ENCODE measurements at places on chromosomes 12 and 14. TPM values are rescaled to one million over a fixed set of nuclear protein-coding genes. Genes with fewer than 3 reads are reported as not detected.
A peak's percentile ranks its signal among the peaks of the same experiment; 100 is the strongest.

The A2ML1 gene
- under 0.01 TPM for total RNA-seq

DNA sequence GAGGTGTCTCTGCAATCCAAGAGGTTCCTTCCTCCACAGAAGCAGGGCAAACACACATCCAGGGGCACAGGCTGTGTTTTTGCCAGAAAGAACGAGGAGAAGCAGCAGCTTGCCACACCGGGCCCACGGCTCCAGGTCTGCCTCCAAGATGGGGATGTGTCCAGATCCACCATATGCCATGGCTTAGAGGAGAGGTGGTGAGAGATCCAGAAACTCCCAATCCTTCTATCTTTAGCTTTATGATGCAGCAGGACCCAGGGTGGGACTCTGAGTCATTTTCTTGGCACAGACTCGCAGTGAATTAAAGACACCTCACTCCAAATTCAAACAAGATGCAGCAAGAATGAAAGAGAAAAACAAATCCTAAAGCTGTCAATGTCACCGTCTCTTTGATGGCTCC, 481.4 kb upstream of the TMEM132C start:
- peak; percentile 80 for DNase-seq

GRCh38 chr12:122725452-122726079, 5.1 kb downstream of the HCAR1 start:
- DNase-seq: no peak

DNA sequence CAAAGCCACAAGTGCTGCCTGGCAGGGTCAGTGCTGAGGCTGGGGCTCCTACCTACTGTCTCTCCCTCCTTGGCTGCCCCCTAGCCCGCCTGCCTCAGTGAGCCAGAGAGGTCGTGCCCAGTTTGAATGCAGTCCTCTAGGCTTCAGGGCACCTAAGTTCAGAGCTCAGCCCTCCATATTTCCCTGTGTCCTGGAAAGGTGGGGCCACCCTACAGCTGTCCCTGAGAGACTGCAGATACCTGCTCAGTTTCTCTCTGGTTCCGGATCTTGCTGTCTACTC, 142.6 kb downstream of the CALM1 start:
- DNase-seq: peak; percentile 52

- DNase-seq: no peak
These were observed 6.6 kb upstream of the PPM1A start for GRCh38 chr14:60242429-60242828.

The TAS2R31 gene
- total RNA-seq: 9.7 TPM

DNA sequence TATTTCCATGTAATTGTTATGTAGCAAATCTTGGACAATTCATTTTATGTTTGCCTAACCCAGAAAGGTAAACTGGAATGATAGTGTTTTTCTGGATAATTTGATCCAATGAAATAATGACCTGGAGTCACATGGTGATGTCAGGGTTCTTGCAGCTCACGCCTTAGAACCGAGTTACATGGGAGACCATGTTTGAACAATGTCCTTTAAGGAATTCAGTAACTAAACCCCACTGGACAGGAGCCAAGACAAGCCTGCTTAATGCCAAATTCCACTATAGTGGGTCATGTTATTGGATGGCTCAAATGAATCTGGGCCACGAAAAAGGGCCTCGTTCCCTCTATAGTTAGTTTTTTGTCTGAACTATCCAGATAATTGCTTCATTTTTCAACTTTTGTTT, 255.8 kb upstream of the HMGA2 start:
- peak; percentile 57 for DNase-seq

DNA sequence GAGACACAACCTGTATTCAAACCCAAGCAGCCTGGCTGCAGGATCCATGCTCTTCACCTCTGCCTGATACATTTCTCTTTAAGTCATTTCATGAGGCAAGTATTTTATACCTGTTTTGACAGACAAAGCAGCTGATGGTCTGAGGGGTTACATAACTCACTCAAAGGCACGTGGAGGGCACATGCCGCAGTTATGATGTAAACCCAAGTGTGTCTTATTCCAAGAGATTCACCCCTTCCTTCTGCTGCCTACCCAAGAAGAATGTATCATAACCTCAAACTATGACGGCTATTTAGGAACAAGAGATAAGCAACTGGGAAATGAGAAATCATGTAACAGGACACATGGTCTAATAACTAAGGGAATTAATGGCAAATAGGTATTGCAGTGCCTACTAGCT, 329.8 kb upstream of the TMPO start:
- DNase-seq: no peak

- DNase-seq: no peak
These were observed 351.0 kb downstream of the NAV3 start for GRCh38 chr12:78181544-78182162.

- no peak for DNase-seq
These were observed 20.5 kb downstream of the WBP11 start for GRCh38 chr12:14782756-14783155.

GRCh38 chr12:51591016-51591901, at the start of gene SCN8A:
TSS of gene SCN8A (plus strand) at chr12:51591233. CDS start at chr12:51662818, 71,585 bp downstream.
- DNase-seq: peak; percentile 94

GRCh38 chr12:9751204-9752144, 9.2 kb downstream of the CD69 start:
- DNase-seq: no peak

GRCh38 chr12:906062-906585, 43.4 kb downstream of the RAD52 start:
- no peak for DNase-seq

The TMEM121 gene
- 2.7 TPM for total RNA-seq

- DNase-seq: peak; percentile 93
These were observed 14.0 kb upstream of the HPD start for GRCh38 chr12:121872546-121873215.

GRCh38 chr12:108193917-108194316, 64.8 kb downstream of the WSCD2 start:
- DNase-seq: peak; percentile 94

GRCh38 chr12:47818467-47819137, 1.1 kb downstream of the HDAC7 start:
- peak; percentile 97 for DNase-seq

GRCh38 chr12:114764510-114764909, 80.5 kb upstream of the TBX3 start:
- no peak for DNase-seq

The SERPINA1 gene
- total RNA-seq: 0.29 TPM

DNA sequence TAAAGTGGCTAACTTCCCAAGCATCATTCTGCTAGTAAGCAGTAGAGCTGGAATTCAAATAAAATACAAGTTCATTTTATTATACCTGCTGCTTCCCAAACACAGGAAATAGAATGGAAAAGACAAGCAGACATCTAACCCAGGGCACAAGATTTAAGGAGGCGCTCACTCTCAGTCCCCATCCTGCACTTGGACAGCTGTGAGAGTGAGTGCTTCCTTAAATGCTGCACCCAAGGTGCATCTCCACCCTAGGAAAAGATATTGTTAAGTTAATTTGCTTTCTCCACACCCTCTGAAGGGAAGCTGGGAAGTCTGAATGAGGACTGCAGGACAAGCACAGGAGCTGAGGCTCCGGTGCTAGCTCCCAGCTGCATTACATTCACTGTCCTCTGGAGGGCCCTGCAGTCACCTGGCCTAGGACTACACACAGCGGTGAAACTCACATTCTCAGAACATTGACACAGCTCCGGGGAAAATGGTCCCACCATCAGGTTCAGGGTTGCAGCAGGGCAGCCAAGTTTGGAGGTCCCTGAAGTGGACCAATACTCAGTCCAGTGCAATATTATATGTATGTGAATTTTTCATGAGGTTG, 14.2 kb downstream of the HEBP1 start:
- no peak for DNase-seq

GRCh38 chr14:91170504-91171121, 56.7 kb downstream of the DGLUCY start:
- no peak for DNase-seq

- DNase-seq: no peak
These were observed 228.9 kb upstream of the PRKD1 start for GRCh38 chr14:30156571-30156970.

DNA sequence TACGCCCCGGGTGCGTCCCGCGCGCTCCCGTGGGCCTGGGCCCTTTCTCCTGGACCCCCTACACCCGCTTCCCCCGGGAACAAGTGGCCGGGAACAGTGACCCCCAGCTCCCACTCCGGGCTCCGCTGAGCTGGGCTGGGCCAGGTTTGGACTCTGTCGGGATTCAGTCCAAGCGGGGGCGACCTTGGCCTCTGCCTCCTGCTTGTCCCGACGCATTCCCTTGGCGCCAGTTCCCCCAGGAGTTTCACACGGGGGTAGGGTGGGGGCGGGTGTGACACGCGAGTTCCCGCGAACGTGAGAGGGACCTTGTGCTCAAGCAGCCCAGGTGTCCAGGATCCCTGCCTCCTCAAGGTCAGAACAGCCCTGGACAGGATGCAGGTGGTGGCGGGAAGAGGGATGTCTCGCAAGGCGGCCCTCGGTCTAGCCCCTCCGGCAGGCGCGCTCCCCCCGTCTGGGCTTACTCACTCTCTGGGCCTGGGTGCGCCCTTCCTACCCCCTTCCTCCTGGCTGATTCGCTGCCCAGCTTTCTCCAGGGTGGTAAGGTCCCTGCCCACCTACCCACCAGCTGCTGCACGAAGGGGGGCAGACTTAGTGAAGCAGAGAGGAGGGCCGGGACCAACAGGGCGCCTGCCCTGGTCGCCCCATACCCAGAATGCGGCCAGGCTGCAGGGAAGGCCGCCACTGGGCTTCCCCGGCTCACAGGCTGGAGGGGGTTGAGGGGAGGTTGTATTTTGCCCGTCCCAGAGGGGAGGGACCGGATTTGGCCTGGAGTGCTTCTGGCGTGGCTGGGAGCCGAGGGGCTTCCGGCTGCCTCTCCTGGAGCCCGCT, 862 bp downstream of the CRIP2 start:
- DNase-seq: peak; percentile 99

The CLEC6A gene
- total RNA-seq: not detected

The MON2 gene
- 69.8 TPM for total RNA-seq

DNA sequence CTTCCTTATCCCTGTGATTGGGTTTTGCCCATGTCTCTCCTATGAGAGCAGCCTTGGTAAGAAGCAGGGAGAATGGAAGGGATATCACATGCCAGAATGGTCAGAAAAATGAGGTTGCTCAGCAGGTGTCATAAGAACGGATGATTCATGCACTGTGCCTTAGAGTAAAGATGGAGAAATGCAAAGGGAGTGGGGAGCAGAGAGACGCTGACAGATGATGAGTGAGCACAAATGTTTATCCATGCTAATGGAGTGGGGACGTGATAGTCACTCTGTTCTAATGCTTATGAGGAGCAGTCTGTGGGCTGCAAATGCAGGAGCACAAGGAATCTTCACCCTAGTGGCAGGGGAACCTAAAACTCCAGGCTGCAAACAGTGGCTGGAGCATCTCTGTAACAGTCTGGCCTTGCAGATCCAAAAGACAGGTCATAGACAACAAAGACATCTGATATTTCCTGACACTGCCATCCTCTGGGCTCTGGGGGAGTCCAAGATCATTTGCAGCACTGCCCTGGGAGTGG, 243.2 kb downstream of the CACNA1C start:
- DNase-seq: peak; percentile 61

DNA sequence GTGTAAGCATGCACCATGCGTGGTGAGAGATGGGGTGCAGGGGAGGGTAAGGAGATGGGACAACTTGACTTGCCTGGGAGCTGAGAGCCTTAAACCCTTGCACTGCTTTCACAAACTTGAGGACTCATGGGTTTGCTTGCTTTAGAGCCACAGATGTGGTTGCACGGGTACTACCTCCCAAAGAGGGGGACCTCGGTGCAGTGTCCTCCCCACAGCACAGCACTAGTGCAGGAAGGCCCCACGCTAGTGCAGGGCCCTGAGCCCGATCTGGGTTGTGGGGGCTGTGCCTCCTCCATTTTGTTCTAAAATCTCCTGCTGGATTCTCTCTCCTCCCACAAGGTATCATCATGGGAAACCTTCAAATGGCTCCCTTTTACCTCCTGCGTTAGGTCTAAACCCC, 11.2 kb downstream of the KRT72 start:
- DNase-seq: no peak

The BEGAIN gene
- not detected for total RNA-seq

The ZBTB25 gene
- 10.6 TPM for total RNA-seq

DNA sequence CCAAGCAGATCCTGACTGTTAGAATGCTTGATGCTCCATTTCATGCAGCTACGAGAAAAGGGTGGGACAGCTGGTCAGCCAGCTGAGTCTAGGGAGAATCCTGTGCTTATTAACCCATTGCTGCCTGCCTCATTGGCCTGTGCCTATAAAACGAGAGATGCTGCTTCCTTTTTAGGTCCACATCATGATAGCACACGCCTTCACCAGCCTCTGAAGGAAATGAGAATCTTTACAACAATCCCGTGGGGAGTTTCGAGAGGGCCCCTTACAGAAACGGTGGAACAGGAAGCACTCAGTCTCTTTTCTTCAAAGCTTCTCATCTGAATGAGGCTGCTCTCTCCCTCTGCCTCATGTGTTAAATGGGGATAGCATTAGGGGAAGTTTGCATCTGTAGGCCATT, 147.3 kb upstream of the RFLNA start:
- DNase-seq: no peak

DNA sequence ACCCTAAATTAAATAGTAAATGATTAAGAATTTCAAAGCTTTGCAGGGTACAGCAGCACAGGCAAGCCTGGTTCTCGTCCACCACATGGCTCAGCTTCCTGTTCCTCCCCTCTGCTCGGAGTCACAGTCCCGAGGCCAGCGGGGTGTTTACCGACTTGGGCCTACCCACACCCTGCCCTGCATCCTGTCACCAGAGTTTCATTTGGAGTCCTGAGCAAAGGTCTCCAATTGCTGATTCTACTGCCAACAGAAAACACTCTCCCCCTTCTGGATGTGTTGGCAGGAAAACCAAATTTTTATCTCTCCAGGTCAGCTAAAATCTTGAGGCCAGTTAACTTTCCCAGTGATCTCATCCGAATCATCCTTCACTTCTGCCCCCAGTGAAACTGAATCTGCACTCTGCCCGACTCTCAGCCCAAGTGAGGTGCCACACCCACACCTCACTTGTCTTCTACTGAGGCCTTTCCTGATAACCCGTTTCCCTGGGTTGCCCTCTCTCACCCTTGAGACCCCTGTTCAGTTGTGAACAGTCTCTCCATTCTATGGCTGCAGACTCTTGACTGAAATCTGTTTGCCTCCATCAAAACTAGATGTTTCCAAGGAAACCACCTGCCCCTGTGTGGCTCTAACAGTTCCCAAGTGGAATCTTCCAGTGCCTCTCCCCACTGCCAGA, 71.2 kb downstream of the VCPKMT start:
- peak; percentile 94 for DNase-seq

DNA sequence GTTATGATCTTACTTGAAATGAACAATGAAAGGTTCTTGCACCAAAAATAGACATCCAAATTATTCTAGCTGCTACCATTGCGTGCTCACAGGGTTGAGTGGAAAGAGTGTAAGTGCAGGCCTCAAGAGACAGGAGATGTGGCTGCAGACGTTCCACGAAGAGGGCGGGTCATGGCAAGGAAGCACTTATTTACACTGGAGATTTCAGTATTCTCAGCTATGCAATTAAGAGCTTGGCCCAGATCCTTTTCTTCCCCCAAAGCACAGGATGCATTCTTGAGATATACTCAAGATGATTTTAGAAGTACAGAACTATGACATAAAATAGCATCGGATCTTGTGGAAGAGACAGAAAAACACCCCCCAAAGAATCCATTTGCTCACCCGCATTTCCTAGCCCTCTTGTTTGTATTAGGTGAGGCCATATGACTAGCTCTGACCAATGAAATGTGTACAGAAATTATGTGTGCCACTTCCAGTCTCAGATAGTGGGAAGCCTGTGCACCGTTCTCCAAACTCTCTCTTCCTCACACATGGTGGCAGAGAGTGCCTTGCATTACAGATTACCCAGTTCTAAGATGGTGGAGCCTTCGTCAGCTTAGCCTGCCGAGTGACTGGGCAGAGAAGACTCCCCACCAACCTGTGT, 261.4 kb downstream of the TTC8 start:
- DNase-seq: no peak

The HOXC6 gene
- total RNA-seq: 5.6 TPM

The KCNH3 gene
- not detected for total RNA-seq

The KIF26A gene
- total RNA-seq: not detected
